SK-N-SH (cell line): ENCODE measurements at places on chromosomes 5 and 9. TPM values are rescaled to one million over a fixed set of nuclear protein-coding genes. Genes with fewer than 3 reads are reported as not detected.

C5orf58 gene
- polyA plus RNA-seq = not detected in 2 replicates

SPATA31A3 gene
- not detected in 2 replicates for polyA plus RNA-seq

ASPN gene
- polyA plus RNA-seq = 0.76 and 1.7 TPM in 2 replicates

KCNN2 gene
- polyA plus RNA-seq = not detected in 2 replicates

SPINK7 gene
- not detected in 2 replicates for polyA plus RNA-seq

EPB41L4B gene
- 0.59 and 0.84 TPM in 2 replicates for polyA plus RNA-seq

PAPPA gene
- 44.5 and 45.1 TPM in 2 replicates for polyA plus RNA-seq

C9 gene
- not detected in 2 replicates for polyA plus RNA-seq

INSL4 gene
- polyA plus RNA-seq = not detected in 2 replicates

PWWP2A gene
- polyA plus RNA-seq = 5.7 and 6.4 TPM in 2 replicates
